Smooth muscle cell of the coronary artery (primary cell): ENCODE measurements at places on chromosomes 7 and 10. TPM values are rescaled to one million over a fixed set of nuclear protein-coding genes. Genes with fewer than 3 reads are reported as not detected.

GIMAP6 gene
- total RNA-seq, result 0.35 TPM in 1 of 2 replicates, not detected in the other

PLAC9 gene
- 24.6 and 27.2 TPM in 2 replicates for total RNA-seq

ENTPD1 gene
- total RNA-seq, result 0.60 and 1.2 TPM in 2 replicates

CPN1 gene
- not detected in 2 replicates for total RNA-seq

PIP gene
- not detected in 2 replicates for total RNA-seq

AGAP9 gene
- 1.4 and 2.3 TPM in 2 replicates for total RNA-seq

FKBP9 gene
- total RNA-seq, result 252 and 474 TPM in 2 replicates

CCDC186 gene
- 3.7 and 16.9 TPM in 2 replicates for total RNA-seq

C10orf95 gene
- total RNA-seq, result not detected in 2 replicates

ZNF853 gene
- total RNA-seq, result 0.59 and 5.5 TPM in 2 replicates

CLRN3 gene
- total RNA-seq, result not detected in 2 replicates

VSTM4 gene
- total RNA-seq, result 0.23 and 11.1 TPM in 2 replicates

SLC29A4 gene
- total RNA-seq, result 2.5 and 4.3 TPM in 2 replicates

CPA4 gene
- total RNA-seq, result 52.9 and 72.7 TPM in 2 replicates
